ENCODE measurements at places on chromosomes 2 and 18.
A peak's percentile ranks its signal among the peaks of the same experiment; 100 is the strongest.

GRCh38 chr2:55751966-55752365, 58.3 kb upstream of the PNPT1 start:
- DNase-seq: no peak

GRCh38 chr2:186717320-186718007, 23.6 kb downstream of the FAM171B start:
- no peak for DNase-seq

- DNase-seq: no peak
Measured at GRCh38 chr2:20590704-20591515, 60.0 kb downstream of the HS1BP3 start.

GRCh38 chr18:73719611-73720010, 428.0 kb downstream of the FBXO15 start:
- no peak for DNase-seq

DNA sequence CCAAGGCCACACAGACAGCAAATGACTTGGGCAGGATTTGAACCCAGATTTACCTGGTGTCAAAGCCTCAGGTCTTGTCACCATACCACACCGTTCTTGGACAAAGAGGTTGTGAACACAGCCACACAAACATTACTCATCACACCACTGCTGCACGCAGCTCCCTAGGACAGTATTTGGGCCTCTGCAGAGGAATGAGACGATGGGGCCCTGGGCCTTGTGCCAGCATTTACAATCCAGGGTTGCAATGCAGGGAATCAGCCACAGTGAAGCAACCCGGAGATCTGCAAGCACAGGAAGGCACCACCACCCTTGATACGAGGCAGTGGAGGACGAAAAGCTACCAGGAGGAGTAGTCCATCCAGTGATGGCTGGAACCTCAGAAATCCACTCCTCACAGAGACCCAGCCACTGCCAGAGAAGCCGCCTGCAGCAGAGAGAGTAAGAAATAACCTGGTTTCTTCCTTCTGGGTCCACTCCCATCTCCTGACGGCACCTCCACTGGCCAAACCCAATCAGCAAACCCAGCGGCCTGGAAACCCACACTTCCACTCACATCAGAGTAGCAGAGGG, 3.7 kb upstream of the MTCL1 start:
- no peak for DNase-seq

DNA sequence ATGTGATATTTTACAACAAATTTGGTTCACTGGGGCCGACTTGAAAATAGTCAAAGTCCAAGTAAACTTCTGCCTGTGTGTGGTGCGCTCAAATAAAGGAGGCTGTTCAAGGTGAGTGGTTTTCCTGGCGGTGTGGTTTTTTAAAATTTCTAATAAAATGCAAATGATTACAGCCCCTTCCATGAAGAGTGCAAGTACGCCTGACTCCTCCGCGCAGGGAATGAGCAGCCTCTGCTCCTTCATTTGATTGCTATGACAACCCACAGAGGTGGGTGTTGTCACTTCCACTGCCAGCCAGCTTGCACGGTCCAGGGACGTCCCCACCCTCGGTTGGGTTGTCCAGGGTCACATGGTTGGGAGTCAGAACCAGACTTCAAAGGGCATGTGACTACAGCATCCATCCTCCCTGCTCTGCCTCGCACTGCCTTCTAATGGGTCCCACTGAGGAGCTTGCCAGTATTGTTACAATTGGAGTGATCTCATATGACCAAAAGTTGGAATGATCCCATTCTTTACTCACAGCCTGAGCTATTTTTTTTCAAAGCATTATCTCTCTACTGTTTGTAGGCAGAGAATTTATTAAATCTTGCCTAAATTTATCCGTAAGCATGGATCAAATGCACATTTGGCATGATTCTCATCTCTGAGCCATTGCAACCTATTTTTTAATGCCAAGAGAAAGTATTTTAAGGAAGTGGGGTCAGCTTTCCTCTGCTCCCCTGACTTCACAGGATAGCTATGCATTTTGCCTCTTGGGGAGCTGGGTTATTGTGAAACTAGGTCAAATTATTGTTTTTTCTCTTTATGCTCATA, 121.3 kb downstream of the AGAP1 start:
- no peak for DNase-seq

DNA sequence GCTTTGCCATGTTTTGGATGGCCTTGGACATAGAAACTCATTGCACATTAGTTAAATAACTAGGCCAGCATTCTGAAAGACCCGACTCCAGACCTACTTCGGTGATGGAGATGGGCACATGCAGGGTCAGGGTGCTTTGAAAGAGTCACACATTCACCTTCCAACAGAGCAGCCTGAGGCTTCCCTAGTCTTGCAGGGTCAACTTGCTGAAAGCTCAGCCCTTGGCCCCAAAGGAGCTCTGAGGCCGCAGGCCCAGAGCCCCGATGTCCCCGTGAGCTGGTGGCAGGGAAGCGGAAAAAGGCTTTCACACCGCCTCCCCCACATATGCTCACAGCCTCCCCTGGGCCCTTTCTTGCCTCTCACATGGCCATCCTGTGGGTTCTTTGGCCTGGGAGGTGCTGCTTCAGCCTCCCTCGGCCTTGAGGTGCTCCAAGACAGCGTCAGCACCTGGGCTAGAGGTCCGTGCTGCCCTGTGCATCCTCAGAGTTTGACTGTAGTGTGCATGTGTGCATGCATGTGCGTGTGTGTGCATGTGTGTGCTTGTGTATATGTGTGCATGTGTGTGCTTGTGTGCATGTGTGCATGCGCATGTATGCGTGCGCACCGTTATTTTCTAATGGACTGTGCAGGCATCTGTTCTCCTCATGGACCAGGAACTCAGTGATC, 21.6 kb downstream of the LDLRAD4 start:
- DNase-seq: no peak

- peak; percentile 74 for DNase-seq
Measured at GRCh38 chr2:197707316-197708213, 2.4 kb downstream of the MARS2 start.

- DNase-seq: no peak
Measured at GRCh38 chr18:42961298-42961697, 154.2 kb downstream of the RIT2 start.

DNA sequence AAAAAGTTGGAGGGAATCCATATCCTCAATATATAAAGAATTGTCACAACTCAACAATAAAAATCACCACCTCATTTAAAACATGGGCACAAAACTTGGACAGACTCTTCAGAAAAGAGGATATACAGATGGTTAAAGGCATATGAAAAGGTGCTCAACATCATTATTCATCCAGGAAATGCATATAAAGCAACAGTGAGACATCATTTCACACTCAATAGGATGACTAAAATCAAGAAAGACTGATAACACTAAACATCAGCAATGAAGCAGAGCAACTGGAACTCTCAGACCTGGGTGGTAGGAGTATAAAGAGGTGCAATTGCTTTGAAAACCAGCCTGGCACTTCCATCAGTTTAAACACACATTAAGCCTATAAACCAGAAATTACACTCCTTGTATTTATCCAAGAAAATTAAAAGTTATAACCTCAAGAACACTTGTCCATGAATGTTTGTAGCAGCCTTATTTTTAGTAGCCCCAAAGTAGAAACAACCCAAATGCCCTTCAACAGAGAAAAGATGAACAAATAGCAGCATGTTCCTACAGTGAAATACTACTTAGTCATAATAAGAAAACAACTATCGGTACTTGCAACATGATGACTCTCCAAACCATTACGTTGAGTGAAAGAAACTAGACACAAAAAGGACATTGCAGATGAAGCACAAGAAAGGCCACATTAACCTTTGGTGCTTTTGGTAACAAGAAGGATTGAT, 79.1 kb upstream of the TANC1 start:
- DNase-seq: no peak

- DNase-seq: no peak
Measured at GRCh38 chr2:72800492-72800891, 25.3 kb downstream of the EXOC6B start.

DNA sequence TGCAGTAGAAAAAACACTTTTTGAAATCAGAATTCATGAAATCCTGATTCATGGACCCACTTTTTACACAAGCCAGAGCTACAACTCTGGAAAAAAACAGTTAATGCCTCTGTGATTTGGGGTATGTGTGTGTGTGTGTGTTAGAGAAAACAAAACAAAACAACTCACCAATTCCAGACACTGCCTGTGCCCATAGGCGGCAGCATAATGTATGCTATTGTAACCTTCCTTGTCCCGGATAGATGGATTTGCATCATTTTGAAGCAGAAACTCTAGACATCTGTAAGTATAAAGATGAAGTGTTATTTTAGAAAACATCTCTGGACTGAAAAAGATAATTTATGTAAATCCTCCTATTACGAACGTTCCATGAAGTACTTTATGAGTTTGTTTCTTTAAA, 152.0 kb upstream of the PGAP1 start:
- no peak for DNase-seq

- no peak for DNase-seq
Measured at GRCh38 chr2:54624591-54625071, 98.8 kb upstream of the EML6 start.

DNA sequence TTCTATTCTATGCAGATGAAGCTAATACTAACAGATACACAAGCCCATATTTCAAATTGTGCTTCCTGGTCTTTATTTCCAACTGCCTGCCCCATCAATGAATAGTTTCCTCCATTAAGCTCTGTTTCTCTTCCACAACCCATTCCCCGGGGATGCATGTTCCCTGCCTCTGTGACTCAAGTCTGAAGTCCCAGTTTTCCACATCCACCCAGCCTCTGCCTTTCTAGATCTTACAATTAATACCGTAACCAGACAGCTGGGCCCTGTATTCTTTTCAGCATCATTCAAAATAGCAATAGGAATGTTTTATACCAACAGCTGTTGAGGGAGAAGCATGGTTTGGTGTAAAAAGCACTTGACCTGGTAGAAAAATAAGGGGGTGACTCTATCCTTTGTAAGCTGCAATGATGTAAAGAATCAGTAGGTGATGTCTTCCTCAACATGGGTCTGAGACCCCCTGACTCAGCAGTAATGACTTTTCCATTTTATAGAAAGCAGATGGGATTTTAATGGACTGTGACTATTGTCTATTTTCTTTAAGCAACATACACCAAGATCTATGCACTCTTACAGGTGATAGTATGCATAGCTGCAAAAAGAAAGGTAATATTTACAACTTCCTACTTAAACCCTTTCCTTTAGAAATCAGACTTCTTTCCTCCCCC, 46.1 kb upstream of the DAPL1 start:
- no peak for DNase-seq

- DNase-seq: no peak
Measured at GRCh38 chr2:198441246-198441645, 636.9 kb downstream of the PLCL1 start.

DNA sequence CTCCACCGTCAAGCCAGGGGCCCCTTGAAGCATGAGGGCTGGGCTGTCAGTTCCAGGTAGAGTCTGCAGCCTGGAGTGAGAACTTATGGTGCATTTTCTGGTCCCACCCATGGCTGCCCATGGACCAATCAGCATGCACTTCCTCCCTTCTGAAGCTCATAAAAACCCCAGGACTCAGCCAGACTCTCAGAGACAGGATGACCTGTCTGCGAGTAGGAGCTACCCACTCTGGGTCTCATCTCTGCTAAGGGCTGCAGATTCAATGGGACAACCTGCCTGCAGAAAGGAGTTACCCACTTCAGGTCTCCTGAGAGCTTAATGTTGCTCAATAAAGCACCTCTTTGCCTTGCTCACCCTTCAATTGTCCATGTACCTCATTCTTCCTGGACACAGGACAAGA, 9.4 kb upstream of the DUSP19 start:
- DNase-seq: no peak

DNA sequence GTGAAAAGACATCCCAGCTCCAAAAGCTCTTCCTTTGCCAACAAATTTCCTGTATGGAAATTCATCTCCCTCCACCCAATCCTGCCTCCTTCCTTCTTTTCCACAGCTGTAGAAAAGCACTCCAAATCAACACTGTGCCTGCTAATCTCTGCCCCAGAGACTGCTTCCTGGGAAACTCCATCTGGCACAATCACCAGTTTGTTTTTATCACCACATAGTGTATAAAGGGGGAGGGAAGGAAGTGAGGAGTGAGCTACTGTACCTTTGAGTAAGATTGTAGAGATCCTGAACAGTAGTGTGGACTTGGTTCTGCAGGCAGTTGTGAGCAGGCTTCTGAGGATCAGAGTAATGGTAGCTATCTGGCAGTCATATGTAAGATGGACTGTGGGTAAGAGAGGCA, 14.7 kb upstream of the FAM237A start:
- no peak for DNase-seq

- DNase-seq: no peak
Measured at GRCh38 chr2:71940695-71941094, 207.0 kb downstream of the CYP26B1 start.

DNA sequence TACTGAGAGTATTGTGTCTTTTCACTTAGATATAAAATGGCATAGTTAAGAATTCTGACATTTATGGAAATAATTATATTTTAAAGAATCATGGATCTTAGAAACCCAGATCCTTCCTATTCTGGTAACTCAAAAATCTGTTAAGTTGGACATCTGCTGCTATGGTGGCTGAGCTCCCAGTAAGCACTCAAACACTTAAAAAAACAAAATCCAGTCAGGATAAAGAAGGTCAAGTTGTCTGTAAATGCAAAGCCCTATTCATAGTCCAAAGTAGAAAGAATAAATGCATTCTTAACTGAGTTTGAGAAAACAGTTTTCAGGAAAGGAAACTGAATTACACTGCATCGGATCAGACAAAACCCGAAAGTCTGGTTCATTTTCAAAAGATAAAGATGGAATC, 35.6 kb downstream of the EIF2AK3 start:
- DNase-seq: no peak

DNA sequence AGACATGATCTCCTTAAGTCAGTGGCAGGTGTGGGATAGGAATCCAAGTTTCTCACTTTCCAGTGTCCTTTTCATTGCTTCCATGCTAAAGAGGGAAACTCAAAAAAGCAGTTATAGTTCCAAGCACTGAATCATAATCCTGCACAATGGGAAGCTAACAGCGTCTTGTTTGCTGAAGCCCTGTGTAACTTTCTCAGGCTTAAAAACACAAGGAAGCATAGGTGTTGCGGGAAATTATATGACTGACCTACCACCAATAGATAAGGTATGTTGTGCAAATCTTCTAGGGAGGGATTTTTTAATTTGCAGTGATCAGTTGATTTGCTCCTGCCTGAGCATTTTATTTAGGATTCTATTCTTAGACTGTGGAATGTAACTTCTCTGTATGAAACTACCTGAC, 250.9 kb downstream of the MYO3B start:
- DNase-seq: no peak

GRCh38 chr2:80022018-80022417, 282.5 kb downstream of the LRRTM1 start:
- no peak for DNase-seq

DNA sequence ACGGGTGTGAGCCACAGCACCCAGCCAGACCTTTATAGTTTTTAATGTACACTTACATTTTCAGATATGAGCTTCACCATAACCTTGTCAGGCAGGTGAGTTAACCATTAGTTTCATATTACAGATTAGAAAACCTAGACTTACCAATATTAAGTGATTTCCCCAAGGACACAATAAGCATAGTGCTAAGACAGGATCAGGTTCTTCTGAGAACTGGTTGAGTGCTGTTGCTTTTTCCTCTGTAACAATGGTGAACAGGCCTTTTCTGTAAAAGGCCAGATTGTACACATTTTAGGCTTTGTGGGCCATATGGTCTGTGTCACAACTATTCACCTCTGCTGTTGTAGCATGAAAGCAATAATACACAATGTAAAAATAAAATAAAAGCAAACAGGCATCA, 332.0 kb downstream of the PIK3C3 start:
- no peak for DNase-seq

Measured in NAMALWA (cell line).